ENCODE measurements at places on chromosomes 7 and 10. TPM values are rescaled to one million over a fixed set of nuclear protein-coding genes. Genes with fewer than 3 reads are reported as not detected.

DNA sequence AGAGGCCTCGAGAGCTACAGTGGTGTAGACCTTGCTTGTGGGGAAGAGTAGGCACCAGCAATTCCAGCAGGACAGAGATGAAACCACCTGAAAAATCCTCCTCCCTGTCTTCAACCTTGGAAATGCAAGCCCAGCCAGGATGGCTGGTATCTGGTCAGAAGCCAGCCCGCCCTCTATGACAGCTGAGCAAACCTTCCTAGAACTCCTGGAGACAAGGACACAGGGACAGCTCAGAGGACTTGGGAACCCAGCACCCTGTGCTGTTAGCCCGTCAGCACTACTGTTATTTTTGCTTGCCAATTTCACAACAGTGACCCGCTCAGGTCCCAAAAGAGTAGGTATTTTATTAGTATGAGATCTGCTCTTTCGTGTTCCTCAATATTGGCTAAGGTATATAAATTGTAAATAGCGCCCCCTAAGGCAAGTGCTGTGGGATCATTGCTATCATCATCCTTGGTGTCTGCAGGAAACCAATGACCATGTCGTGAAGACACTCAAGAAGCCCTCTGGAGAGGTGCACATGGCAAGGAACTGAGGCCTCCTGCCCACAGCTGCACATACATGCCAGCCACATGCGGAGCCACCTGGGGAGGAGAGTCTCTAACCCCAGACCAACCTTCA is 156.5 kb upstream of the CHST15 start:
- DNase-seq: peak; percentile 8

The CRYGN gene
- not detected for total RNA-seq

The ZNF736 gene
- total RNA-seq: 25.0 TPM

The BMS1 gene
- total RNA-seq: 18.9 TPM

- no peak for DNase-seq
Observed at GRCh38 chr10:3069876-3070275, 2.5 kb downstream of the PFKP start.

DNA sequence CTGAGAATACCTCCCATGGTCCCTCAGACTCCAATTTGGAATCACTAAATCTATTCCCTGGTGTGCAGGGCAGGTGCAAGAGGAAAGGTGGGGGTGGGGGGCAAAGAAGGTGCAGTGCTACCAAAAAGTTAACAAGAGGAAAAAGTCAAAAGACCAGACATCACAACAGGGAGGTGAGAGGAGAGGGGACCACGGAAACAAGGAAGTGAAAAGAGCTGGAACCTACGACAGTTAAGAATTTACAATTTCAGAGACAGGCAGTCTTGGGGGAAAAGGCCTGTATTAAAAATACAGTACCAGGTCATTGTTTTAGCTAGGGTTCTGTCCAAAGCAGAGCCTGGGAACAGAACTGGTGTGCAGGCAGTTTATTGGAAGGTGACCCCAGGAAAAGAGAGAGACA is 14.6 kb downstream of the ITGB1 start:
- DNase-seq: no peak

The BTBD16 gene
- not detected for total RNA-seq

The ZNF277 gene
- total RNA-seq: 29.7 TPM

DNA sequence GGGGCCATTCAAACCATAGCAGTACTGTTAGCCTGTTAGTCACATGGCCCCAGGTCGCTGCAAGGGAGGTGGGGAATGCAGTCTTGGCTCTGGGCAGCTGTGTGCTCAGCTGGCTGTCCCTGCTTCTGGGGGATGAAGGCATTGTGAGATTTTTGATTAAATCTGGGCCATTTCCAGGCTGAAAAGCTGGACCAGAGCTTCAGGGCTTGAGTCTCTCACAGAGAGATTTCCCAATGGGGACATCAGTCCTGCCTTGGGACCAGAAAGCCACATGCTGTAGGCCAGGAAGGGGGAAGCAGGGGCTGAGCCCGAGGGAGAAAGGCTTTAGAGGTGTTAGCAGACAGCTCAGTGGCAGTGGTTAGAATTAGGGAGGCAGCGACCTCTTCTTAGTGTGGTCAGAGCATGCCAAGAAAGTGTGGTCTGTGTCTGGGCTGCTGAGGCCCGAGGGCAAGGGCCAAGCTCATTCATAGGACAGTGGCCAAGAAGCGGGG is 33.6 kb downstream of the PALD1 start:
- DNase-seq: peak; percentile 34

DNA sequence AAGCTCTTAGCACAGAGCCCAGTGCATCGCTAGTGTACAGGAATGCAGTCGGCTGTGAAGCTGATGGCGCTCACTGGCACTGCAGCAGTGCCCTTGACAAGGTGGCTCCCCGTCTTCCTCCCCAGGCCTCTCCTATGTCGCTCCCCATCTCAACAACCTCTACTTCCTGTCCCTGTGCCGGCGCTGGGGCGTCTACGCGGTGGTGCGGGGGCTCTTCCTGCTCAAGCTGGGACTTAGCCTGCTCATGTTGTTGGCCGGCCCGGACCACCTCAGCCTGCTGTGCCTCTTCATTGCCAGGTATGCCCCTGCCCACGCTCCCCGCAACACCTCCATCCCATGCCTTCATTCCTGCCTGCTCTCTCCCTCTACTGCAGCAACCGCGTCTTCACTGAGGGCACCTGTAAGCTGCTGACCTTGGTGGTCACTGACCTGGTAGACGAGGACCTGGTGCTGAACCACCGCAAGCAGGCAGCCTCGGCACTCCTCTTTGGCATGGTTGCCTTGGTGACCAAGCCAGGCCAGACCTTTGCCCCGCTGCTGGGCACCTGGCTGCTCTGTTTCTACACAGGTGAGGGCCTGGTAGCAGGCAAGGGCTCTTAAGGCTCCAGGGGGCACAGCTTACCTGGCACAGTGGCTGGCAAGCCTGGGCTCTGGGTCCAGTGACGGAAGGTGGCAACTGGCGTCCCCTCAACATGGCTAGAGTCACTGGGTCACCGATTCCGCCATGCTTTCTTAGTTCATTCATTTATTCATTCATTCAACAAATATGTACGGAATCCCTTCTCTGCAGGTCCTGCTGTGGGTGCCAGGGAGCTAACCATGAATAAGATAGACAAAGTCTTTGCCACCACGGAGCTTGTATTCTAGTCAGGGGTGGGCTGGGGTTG is 22.3 kb upstream of the C10orf95 start:
- no peak for DNase-seq

GRCh38 chr7:96685755-96686154 is 23.9 kb downstream of the SEM1 start:
- no peak for DNase-seq

DNA sequence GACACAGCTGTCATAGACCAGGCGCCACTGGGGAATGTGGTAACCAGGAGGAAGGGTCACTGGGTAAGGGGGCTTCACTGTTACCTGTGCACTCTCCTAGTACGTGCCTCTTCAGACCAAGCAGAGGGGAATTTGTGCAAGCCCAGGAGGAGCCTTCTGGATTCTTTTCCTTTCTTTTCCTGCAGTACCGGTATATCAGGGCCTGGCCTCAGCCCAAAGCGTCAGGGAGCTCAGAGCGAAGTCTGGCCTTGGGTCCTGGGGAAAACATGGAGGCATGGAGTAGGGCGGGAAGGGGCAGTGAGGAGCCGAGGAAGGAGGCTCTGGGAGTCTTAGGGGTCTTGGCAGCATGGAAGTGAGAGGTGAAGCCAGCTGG is 133.6 kb upstream of the GDF10 start:
- DNase-seq: no peak

- no peak for DNase-seq
Observed at GRCh38 chr10:58873161-58873560, 303.3 kb upstream of the PHYHIPL start.

The IFIT1B gene
- total RNA-seq: not detected

The COL28A1 gene
- 0.02 TPM for total RNA-seq

DNA sequence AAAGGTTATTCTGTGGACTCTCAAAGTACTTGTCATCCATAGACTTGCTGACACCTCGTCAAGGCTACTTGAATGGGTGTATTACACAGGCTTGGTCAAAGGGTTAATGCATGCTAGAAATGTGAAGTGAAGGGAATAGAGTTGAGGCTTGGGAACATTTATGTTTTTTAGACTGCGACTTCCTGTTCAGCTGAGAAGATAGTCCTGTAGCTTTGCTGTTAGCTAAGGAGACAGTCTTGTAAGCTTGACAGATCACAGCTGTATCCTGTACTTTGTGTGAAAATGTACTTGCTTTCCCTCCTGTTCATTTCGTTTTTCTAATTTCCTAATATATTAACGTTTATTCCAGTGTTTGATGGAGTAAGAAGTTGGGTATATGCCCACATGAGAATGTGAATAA is 52.1 kb downstream of the ADD3 start:
- no peak for DNase-seq

DNA sequence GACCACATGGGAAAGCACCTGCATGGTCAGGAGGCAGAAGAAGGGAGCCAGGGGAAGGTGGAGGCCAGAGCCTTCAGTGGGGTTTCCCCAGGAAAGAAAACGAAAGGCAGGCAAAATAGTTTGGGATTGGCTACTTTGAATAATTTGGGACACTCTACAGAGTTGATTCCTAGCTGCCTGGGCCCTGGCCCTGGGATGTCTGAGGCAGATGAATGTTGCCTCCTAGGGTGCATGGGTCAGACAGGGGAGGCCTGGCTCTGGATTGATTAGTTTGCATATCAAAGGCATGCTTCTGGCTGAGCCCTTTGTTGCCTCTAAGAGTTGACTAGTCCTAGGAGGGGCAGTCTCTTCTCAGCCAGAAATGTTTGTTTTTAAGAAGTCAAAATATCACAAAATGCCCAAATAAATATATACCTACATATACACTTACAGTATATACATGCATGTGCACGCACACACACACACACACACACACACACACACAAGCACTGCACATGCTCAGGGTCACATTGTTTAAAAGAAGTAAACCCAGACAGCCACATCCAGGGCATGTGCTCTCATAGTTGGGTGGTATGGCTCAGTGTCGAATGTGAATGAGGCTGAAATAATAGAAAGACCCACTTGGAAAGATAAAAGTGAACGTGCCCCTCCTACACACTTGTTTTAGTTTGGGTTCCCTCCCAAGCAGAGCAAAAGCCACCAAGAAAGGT is 184.2 kb downstream of the GPAM start:
- no peak for DNase-seq

The PRPS1L1 gene
- total RNA-seq: not detected

DNA sequence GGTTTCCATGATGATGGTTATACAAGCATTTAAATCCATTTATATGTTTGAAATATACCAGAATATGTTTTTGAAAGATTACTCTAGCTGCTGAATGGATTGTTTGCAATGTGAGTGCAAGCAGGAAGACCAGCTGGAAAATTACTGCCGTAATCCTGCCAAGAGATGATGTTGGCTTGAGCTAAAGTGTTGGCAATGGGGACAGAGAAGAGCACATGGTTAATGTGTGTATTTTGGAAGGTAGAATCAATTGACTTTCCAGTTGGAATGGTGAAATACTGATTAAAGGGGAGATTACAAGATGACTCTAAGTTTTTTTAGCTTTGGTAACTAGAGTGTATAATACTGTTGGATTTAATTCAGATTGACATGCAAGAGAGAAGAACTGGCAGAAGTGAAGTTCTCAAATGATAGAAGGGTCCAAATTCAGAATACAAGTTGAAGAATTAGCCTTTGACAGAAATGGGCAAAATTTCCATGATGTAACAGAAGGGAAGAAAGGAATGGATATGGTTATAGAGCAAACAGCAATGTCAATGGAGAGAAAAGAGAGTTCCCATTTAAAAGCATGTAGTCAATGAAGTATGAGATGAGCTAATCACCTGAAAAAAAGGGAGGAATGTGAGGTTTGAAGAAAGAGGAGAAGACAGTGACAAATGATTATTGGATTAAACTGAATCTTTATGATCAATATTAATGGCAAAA is 422.0 kb downstream of the CDC14C start:
- DNase-seq: no peak

The FAM25G gene
- total RNA-seq: 0.63 TPM

DNA sequence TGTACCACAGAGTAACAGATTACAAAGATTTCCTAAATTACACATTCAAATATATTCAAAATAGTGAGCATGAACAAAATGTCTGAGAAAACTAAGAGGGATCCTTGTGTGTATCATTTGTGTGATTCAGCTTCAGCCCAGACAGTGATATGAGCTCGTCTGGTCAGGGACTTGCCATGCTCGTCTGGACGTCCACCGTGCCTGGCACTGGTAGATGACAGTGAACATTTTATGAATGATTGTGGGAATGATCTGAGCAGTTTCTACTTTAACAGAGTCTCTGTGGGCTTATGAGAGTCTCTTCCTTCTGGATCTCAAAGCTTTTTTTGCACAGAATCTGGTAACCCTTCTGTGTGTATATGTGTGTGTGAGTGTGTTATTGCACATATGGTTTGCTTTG is 34.2 kb upstream of the ANKRD2 start:
- no peak for DNase-seq

- peak; percentile 49 for DNase-seq
Observed at GRCh38 chr7:105198223-105198622, 184.2 kb downstream of the KMT2E start.

DNA sequence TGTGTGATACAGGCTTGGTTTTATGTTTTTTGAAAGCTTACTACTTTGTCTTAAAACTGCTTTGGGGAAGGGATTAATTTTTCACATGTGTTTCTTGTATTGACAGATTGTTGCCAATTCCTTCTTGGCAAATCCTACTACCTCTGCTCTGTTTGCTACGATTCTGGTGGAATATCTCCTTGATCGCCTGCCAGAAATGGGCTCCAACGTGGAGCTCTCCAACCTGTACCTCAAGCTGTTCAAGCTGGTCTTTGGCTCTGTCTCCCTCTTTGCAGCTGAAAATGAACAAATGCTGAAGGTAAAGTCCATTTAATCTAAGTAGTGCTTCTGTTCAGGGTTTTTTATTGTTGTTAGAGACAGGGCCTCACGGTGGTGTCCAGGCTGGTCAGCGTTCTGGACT is 33.6 kb downstream of the TRRAP start:
- DNase-seq: no peak

GRCh38 chr10:36446881-36447280 is 678.5 kb upstream of the ANKRD30A start:
- no peak for DNase-seq

The SPDYE2 gene
- total RNA-seq: not detected

The HMX3 gene
- 0.12 TPM for total RNA-seq

DNA sequence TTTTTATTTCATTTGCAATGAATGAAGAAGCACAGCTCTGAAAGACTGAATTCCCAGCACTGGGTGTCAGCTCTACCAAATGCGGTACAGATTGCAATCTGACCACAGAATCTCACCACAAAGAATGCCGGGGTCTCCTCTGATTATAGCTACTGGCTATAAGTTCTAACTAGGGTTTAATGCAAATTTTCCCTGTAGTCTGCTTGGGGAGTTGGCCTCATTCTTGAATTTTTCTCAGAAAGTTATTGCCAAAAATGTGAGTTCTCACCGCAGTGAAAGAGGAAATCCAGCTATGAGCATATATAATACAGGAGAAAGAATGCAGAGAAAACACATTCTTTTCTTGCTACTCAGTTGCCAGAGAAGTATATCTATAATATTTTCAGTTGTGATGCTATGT is 1255.7 kb upstream of the LRRTM3 start:
- peak; percentile 58 for DNase-seq

DNA sequence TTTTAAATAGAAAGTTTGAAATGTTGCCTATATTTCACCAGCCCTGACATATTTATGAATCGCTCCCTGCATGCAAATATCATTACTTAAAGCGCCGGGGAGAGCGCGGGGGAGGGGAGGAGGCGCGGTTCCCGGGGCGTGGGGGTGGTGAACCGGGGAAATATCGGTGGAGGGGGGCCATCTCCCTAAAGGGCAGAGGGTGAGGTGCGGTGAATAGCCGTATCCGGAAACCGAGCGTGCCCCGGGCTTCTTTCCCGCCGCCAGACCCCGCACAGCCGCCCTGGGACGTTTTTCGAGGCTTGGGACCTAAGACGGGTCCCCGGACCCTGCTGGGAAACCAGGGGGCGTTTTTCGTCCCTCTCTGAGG is 6.9 kb upstream of the ZNF503 start:
- no peak for DNase-seq

The APBB1IP gene
- not detected for total RNA-seq

- no peak for DNase-seq
Observed at GRCh38 chr10:6689036-6689435, 109.0 kb upstream of the PRKCQ start.
